ENCODE measurements at places on chromosomes 2 and 18.

GRCh38 chr2:189836644-189837043 lies 52.4 kb downstream of the PMS1 start:
- peak; percentile 31 for DNase-seq

- DNase-seq, result peak; percentile 53
Observed at GRCh38 chr18:77090546-77091174, 41.9 kb downstream of the MBP start.

GRCh38 chr2:102806250-102806837 lies 44.5 kb downstream of the TMEM182 start:
- peak; percentile 84 for DNase-seq

GRCh38 chr2:40371525-40372282 lies 80.2 kb downstream of the SLC8A1 start:
- DNase-seq, result peak; percentile 78

- DNase-seq, result no peak
Observed at GRCh38 chr2:147686365-147686764, 158.5 kb upstream of the ACVR2A start.

DNA sequence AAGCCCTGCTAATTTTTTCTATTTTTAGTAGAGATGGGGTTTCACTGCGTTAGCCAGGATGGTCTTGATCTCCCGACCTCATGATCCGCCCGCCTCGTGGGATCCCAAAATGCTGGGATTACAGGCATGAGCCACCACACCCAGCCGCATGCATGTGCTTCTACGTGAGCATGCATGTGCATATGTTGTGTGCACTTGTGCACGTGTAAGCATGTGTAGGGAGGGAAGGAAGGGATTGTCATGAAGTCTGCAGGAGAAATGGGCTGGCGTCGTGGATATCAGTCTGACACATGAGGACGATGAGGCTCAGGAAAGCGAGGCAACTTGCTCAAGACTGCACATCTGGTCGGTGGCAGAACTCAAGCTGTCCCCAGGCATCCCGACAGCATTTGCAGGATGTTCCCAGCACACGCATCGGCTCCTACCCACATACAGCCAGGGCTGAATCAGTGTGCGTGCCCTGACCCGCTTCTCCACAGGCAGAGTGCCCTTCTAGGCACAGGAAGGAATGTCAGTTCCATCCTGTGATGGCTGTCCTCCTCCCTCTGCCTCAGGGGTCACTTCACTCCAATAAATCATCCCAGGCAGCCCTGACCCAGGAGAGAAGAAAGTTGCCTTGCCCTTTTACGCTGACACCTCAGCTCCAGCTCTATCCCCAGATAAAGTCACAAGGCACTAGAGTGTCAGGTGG lies 49.9 kb upstream of the SLC14A2 start:
- DNase-seq, result no peak

Data from astrocyte of the hippocampus (primary cell).